ENCODE measurements at places on chromosomes 12 and 14. TPM values are rescaled to one million over a fixed set of nuclear protein-coding genes. Genes with fewer than 3 reads are reported as not detected.

DNA sequence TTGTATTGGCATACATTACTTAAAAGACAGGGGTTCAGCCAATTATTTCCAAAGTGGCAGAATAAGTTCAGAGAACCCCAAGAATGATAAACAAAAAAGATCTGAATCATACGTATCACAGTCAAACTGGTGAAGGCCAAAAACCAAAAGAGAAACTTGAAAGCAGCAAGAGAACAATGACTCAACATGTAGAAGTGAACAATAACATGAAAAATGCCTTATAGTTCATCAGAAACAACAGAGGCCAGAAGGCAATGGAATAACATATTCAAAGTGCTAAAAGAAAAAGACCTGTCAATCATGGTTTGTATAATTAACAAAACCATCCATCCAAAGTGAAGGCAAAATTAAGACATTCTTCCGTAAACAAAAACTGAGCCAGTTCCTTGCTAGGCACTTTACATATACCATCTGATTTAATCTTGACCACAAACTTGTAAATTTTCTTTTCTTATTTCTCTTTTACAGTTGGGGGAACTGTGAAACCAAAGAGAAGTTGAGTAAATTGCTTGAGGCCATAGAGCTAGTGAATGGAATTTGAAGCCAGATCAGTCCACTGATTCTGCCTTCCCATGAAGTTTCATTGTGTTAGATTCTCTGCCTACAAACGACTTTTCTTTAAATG is 232.1 kb upstream of the SEL1L start:
- DNase-seq: no peak

The OTX2 gene
- not detected for total RNA-seq

DNA sequence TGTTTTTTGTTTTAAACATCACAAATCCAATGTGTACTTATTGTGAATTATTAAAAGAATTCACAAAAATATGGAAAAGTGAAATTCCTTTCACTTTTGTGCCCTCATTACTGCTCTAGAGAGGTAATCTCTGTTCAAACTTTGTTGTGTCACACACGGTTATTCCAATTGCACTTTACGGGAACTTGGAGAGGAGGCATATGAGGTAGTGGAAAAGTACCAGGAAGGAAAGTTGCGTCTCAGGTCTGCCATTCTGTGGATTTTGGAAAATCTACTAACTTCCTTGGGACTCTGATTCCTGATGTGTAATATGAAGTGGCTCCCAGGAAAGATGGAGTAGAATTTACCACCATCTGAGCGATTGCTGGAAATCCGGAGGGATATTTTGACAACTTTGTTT is 90.9 kb upstream of the DCN start:
- DNase-seq: no peak

The ATP23 gene
- total RNA-seq: 9.4 TPM

The NANOG gene
- not detected for total RNA-seq

The OR4K2 gene
- not detected for total RNA-seq

DNA sequence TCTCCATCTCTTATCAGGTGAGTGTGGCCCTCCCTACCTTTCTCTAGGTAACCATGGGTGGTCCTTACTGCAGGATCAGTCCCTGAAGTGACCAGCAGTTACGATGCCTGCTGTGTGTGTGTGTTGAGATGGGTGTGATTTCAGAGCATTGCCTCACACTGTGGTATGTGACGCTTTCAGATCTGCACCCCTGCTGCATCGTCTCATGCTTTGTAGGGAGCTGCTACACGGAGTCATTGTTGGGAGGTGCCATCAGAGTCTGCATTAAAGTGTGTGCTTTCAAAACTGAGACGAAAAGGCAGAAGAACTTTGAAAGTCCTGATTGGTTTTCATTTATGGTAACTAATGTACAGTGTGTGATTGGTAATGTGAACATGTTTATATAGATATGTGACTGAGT is 150.5 kb downstream of the PELI2 start:
- no peak for DNase-seq

Data from left cardiac atrium (tissue), 4 donors.